ENCODE measurements at places on chromosomes 16 and 17.

DNA sequence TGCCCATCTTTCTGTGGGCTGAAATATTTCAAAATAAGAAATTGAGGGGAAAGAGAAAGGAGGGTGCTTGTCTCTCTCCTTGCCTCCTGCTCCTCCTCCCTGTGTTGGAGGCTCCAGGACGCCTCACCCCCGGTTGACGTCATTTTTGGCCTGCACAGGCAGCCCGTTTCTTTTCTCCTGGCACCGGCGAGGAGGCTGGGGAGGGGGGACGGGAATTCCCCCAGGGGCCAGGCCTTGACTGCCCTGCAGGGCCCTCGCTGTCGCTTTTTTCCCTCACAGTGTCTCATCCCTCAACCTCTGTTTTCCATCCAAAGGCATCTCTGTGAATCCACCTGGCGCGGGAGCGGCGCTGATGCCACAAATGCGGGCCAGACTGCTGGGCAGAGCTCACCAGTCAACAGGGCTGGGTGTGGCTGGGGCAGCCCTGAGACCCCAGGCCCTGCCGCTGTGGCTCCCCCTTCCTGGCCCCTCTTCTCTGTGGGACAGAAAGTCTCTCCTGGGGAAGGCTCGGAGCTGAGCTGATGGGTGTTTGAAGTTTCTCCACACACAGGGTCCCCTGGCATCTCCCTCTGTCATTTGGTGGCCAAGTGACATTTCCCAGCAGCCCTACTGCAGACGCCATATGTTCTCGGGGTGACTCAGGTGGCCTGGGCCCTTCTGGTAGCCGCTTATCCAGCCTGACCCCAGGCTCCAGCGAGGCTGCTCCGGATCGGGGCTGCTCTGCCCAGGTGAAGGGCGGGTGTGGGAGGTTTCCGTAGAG, 16.0 kb downstream of the CENPX start:
- DNase-seq, result no peak

- no peak for DNase-seq
Measured at GRCh38 chr16:88552815-88553214, 17.4 kb upstream of the ZC3H18 start.

GRCh38 chr17:38507436-38507835, 79.2 kb downstream of the ARHGAP23 start:
- DNase-seq, result no peak

- DNase-seq, result peak; percentile 78
Measured at GRCh38 chr16:10876799-10877341, at the start of gene CIITA. Gene CIITA, plus strand, starts transcription at chr16:10877202. Its CDS starts 129 bp downstream, at chr16:10877331.

DNA sequence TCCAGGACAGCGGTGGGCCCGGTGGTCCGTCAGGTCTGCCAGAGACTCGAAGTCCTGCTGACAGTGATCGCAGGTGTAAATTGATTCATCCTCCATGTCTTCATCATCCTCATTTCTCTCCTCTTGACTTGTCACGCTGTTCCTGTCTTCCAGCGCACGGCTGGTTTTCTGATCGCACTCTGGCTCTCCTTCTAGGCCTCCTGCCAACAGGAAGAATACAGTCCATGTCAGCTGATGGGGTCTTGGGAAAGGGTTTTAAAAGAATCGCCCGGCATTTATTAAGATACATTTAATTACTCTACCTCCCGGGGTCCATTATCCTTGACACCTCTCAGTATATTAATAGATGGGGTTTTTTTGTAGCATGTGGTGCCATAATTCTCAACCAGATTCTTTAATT, 125.1 kb downstream of the ZNF423 start:
- DNase-seq, result no peak

- no peak for DNase-seq
Measured at GRCh38 chr17:65287040-65287439, 149.9 kb downstream of the RGS9 start.

DNA sequence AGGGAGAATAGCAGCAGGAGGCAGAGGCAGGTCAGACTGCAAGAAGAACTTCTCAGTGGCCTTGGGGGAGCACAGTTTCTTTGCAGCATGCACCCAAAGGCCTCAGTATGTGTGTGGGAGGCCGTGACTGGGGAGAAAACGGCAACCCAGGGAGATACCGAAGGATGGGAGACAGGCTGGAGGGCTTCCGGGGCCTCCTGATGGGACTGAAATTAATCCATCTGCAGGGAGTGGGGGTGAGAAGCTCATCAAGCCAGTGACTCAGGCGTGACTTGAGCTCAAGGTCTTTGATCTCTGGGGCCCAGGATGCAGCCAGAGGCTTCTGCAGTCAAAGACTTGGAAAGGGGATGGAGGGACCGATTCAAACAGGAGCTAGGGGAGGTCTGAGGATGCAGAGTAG, 5.1 kb upstream of the C17orf113 start:
- peak; percentile 65 for DNase-seq

GRCh38 chr16:26889740-26890139, 177.0 kb upstream of the C16orf82 start:
- DNase-seq, result no peak

GRCh38 chr17:58587713-58588117, 73.3 kb upstream of the MTMR4 start:
- peak; percentile 34 for DNase-seq

GRCh38 chr16:25064937-25065336, 46.6 kb upstream of the LCMT1 start:
- DNase-seq, result no peak

GRCh38 chr16:78579020-78579419, 479.6 kb downstream of the WWOX start:
- DNase-seq, result no peak

- no peak for DNase-seq
Measured at GRCh38 chr17:10605221-10605783, 51.8 kb downstream of the MYH3 start.

GRCh38 chr17:3647769-3648555, 11.4 kb downstream of the CTNS start:
- DNase-seq, result peak; percentile 56

- no peak for DNase-seq
Measured at GRCh38 chr16:83312015-83312717, 495.6 kb upstream of the HSBP1 start.

GRCh38 chr16:22337849-22338635, 36.4 kb downstream of the CDR2 start:
- no peak for DNase-seq

DNA sequence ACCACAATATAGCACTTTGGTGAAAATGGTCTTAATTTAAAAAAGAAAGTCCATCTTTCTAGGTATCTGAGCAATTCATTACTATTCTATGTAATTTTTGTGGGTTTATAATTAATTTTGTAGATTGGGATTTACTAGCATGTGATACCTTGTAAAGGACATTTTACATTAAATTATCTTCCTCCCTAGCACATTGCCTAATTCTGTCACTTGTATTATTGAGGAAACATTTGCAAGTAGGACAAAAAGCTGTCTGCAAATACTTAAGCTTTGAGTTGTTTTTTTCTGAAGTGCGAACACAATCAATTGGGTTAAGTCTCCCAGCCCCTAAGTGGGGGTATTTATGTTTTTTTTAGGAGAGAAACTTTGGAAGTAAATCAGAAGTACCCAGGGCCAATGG, 167.0 kb downstream of the PRKCA start:
- DNase-seq, result no peak

GRCh38 chr17:38730526-38731379, 612 bp downstream of the CISD3 start:
- DNase-seq, result peak; percentile 78

DNA sequence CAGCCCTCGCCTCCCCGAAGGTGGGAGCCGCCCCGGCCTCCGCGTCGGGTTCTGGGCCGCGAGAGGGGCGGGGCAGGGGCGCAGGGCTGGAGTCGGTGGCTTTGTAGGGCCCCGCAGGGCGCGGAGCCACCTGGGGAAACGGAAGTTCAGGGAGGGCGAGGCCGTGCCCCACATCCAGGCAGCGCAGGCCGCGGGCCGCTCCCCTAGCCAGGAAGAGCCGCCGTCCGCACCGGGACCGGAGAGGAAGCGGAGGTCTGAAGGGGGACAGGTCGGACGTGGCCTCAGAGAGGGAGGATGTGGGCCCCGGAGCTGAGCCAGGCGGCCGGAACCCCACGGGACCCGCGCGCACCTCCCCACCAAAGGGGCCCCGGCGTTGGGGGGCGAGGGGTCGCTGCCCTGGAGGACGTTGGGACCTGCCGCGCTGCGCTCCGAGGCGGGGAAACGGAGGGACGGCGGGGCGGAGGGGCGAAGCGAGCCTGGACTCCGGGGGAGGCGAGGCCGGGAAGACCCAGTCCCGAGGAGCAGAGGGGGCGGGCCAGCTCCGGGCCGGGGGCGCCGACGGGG, 482 bp upstream of the SLC16A3 start:
- DNase-seq, result no peak

GRCh38 chr16:11128211-11129141, 127.5 kb downstream of the SOCS1 start:
- DNase-seq, result no peak

GRCh38 chr16:79519448-79519847, 81.1 kb downstream of the MAF start:
- no peak for DNase-seq

- no peak for DNase-seq
Measured at GRCh38 chr17:65975878-65976277, 216.1 kb downstream of the CEP112 start.

DNA sequence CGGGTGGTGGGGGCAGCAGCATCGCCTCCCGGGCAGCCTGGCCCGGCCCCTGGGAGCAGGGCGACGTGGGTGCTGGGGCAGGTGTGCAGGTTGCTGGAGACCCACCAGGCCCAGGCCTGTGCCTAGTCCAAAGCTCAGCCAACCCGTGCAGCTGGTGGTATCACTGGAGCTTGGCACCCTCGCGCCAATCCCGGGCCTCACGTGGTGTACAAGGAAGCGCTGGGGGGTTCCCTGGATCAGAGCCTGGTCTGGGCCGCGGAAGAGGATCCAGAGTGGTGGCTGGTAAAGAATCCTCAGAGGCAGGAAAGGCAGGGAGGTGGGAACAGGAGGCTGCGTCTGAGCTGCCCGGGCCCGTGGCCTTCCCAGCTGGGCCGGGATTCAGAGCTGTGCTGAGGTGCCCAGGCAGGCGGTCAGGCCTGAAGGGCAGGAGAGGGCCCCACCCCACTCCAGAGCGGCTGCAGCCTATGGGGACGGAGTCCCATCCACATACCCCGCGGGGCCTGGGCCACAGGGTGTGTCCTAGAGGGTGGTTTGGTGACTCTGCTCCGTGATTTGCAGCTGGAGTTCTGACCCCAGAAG, 36.2 kb downstream of the ZFPM1 start:
- no peak for DNase-seq

GRCh38 chr17:17839791-17840707, 3.3 kb upstream of the SREBF1 start:
- DNase-seq, result peak; percentile 88

- DNase-seq, result peak; percentile 62
Measured at GRCh38 chr17:44307387-44308186, 814 bp upstream of the RUNDC3A start.

GRCh38 chr16:69424935-69425784, 741 bp downstream of the CYB5B start:
- peak; percentile 51 for DNase-seq

- no peak for DNase-seq
Measured at GRCh38 chr16:23255000-23255399, 47.1 kb upstream of the SCNN1B start.

DNA sequence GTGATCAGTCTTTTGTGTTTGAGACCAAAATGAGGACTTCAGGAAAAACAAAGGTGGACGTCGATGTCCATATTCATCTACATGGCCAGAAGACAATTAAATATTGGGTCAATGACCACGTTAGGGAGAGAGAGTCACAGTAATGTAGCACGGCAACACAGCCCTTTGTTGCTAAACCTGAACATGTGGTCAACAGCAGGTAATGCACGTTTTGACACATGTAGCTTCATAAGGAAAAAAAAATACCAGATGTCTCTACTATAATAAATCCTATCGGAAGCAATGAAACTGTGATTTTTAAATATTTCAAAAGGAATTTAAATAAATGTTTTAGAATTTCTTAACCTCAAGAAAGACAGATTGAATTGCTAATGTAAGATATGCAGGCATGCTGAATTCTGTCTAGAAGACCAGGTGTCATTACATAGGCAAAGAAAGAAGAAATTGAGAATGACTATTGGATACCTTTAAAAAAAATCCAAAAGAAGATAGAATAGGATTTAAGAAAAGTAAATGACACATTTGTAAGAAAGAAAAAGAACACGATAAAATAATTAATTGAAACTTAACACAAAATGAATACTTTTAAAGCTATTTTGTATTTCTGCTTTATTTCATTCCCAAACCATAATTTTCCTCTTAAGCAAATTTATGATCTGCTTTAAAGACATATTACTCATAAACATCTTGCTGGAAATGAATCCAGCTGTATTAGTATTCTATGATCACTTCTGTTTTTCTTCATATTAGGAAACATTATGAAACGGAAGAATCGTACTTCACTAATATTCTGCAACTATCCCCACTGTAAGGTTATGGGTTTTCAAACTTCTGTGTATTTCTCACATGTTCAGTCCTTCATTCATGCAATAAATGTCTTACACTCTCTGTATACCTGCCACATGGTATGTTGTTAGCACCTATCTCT, 30.1 kb downstream of the ABCA8 start:
- no peak for DNase-seq

- DNase-seq, result peak; percentile 71
Measured at GRCh38 chr17:30021708-30022317, 80.4 kb downstream of the EFCAB5 start.

- DNase-seq, result no peak
Measured at GRCh38 chr17:82214012-82214628, 1.5 kb upstream of the CCDC57 start.

Measured in RKO (cell line).